MG63 (cell line): ENCODE measurements at places on chromosomes 5 and 9. TPM values are rescaled to one million over a fixed set of nuclear protein-coding genes. Genes with fewer than 3 reads are reported as not detected.

The COL5A1 gene
- 78.9 and 92.0 TPM in 2 replicates for total RNA-seq

The COL27A1 gene
- total RNA-seq, result 1.1 and 1.3 TPM in 2 replicates

DNA sequence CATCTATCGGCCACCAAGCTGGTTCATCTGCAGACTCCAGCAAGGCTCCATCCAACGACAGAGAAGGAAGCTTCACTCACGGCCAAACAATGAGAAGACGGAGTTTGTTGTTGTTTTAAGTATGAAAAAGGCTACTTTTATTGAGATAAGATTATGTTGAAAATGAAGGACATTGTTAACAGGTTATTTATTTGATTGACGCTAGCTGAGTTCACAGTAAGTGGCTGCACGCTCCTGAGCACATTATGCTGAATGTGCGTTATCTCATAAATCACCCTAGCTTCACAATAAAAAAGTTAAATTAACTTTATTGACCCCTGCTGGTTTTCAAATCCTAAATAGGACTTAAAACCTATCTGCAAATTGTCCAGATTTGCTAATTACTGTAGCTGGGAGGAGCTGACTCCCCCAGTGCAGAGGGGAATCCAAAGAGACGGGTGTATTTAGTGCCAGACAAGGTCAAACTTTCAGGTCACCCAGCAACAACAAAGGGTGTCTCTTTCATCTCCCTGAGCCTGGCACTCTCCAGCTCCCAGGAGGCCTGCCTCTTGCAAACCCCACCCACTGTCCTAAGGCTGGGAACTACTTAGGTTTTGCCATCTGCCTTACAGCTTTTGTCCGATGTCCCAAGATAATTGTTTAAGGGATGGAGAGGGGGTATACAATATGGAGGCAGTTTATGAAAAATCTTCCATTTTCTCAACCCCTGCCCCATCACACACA lies 129.2 kb downstream of the ZDHHC21 start:
- DNase-seq, result no peak

GRCh38 chr9:104775976-104776375 lies 12.0 kb downstream of the NIPSNAP3B start:
- no peak for DNase-seq

- DNase-seq, result no peak
These were observed 301.3 kb upstream of the SGCD start for GRCh38 chr5:156025656-156026055.

The CCDC187 gene
- 0.02 TPM in 1 of 2 replicates, not detected in the other for total RNA-seq

DNA sequence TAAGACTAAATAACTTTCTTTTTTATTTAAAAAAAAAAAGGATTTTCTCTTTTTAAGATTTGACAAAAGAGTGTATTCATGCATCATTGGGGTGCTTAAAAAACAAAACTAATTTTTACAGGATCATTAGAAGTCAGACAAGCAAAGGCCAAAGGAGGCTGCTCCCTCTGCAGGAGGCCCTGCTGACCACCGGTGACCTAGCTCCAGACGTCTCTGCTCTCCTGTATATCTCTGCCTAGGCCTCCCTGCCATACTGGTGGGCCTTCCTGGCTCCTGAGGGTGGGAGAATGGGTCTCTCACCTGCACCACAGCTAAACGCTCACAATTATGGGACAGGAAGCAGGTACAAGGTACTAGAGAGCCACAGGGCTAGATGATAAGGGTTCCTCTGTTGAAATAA lies 36.6 kb downstream of the CSF2 start:
- DNase-seq, result no peak

- DNase-seq, result no peak
These were observed 326.2 kb upstream of the IRX2 start for GRCh38 chr5:3077684-3078083.
